ENCODE measurements at places on chromosomes 16 and 17.
A peak's percentile ranks its signal among the peaks of the same experiment; 100 is the strongest.

GRCh38 chr16:49283376-49284049 lies 1.9 kb upstream of the CBLN1 start:
- DNase-seq, result no peak

DNA sequence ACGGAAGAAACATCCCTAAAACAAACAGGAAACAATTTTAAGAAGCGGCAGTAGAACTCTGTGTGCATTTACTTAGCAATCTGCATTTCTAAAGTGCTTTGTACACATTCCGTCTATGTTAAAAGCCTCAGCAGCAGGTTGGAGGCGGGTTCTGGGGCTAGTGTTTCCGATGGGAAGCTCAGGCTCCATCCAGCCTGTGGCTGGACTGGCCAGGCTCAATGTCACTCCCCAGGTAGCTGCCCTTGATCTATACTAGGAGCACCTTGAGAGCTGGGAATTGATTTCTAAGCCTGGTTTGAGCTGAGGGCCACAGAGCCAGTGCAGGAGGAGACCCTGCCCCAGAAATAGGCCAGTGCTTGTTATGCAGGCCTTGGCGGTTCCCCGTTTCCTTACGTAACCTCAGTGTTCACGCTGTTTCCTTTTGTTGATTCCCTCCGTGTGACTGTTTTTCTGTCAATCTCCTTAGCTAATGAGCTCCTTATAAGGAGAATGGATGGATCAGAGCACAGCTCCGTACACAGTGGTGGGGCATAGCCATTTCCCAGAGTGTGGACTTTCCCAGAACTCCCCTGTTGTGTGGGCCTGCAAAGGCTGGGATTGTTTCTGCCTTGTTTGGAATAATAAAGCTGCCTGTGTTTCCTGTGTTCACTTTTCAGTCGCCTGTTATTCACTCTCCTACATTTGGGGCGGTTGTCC lies 21.4 kb downstream of the ADORA2B start:
- DNase-seq, result no peak

DNA sequence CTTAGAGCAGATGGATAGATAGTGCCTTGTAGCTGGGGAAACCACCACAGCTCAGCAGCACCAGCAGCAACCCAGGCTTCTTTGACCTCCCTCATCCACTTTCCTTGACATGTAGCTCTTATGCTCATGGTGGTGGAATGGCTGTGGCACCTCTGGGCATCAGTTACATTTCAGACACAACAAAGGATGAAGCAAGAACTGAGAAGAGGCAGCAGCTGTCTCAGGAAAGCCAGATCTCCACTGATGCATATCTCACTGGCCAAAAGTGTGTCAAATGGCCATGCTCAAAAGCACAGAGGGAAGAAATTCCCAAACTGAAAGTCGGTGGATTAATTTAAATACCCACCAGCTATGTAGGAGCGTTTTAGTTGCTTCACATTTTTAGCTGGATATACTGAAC lies 671.4 kb upstream of the SALL1 start:
- no peak for DNase-seq

DNA sequence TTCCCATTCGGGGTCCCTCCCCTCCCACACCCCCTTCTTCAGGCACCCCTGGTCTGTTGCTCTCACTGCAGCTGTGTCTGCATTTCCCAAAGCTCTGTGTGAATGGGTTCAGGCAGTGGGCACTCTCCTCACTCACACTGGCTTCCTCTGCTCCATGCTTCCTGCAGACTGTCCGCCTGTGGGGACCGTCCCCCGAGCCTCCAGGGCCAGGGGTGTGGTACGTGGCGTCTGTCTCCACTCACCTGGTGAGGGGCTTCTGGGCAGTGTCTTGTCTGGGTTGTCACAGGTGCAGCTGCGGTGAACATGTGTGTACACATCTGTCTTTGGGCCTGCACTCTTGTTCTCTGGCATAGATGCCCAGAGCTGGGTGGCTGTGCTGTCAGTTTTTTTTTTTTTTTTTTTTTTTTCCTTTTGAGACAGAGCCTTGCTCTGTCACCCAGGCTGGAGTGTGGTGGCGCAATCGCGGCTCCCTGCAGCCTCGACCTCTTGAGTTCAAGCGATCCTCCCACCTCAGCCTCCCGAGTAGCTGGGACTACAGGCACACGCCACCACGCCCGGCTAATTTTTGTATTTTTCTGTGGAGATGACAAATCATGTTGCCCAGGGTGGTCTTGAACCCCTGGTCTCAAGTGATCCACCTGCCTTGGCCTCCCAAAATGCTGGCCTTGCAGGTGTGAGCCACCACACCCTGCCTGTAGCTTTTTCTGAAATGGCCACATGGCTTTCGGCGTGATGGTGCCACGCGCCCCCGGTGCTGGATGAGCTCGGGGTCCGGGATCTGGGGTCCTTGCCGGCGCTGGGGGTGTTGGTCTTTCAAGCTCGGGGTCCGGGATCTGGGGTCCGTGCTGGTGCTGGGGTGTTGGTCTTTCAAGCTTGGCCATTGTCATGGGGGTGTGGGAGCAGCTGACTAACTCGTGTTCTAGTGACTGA lies 56.5 kb upstream of the ZNF750 start:
- no peak for DNase-seq

- no peak for DNase-seq
Observed at GRCh38 chr16:71214746-71215381, 15.7 kb downstream of the HYDIN start.

DNA sequence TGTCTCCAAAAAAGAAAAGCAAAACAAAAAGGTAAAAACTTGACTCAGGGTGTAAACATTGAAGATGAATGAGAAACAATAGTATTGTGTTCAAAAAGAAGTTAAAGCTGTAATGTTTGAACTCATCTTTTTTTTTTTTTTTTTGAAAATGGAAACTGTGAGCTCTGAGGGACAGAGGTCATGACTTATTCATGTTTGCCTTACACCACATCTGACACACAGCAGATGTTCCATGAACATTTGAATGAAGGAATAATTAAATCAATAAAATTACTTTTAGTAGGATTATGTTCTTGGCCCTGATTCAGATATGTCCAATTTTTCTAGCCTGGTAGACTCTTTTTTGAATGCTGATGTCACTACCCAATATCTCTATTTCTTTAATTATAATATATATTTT lies 95.7 kb upstream of the MED13 start:
- no peak for DNase-seq

GRCh38 chr17:50672071-50672470 lies 35.6 kb downstream of the ANKRD40 start:
- DNase-seq, result no peak

- DNase-seq, result no peak
Observed at GRCh38 chr17:37744633-37744927, 279 bp downstream of the HNF1B start.

DNA sequence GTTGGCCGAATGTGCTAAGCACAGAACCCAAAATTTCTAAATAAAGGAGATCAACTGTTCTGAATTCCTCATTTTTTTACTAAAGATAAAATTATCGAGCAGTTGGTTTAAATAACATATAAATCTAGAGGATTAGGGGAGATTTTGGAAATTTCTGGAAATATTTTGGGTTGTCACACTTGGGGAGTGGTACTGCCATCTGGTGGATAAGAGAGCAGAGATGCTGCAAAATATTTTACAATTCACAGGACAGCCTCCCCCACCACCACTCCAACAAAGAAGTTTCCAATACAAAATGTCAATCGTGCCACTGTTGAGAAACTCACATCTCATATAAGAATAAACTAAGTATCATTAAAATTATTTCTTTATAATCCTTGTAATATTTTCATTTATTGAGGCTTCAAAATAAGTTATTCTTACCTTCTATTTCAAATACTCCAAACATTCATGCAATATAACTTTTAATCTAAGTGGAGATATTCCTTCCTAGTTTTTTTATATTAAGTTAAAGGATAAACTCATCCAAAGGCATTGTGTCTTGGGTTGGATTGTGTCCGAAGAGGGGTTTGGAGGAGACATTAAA lies 17.0 kb upstream of the ABCA8 start:
- DNase-seq, result no peak

DNA sequence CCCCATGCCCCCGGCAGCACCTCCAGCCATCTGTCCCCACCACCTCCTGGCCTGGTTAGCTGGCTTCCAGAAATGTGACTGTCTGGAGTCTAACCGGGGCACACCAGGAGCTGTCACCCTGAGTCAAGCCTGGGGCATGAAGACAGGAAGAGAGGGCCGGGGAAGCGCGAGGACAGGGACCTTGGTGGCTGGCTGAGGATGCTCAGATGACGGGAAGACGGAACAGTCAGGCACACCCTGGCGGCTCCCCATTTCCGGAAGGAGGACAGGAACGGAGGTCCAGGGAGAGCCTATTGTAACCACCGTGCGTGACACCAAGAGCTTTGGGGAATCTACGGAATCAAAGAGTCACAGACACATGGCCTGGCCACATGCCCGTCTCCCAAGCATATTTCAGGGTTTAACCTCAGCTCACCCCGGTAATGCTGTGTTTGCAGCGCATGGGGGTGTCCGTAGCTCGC lies 51.7 kb downstream of the SDK2 start:
- peak; percentile 26 for DNase-seq

GRCh38 chr17:39229274-39229913 lies 3.6 kb upstream of the STAC2 start:
- DNase-seq, result no peak

GRCh38 chr16:54862529-54862928 lies 68.1 kb upstream of the IRX5 start:
- no peak for DNase-seq

GRCh38 chr16:72384651-72385050 lies 212.7 kb upstream of the PMFBP1 start:
- DNase-seq, result no peak

DNA sequence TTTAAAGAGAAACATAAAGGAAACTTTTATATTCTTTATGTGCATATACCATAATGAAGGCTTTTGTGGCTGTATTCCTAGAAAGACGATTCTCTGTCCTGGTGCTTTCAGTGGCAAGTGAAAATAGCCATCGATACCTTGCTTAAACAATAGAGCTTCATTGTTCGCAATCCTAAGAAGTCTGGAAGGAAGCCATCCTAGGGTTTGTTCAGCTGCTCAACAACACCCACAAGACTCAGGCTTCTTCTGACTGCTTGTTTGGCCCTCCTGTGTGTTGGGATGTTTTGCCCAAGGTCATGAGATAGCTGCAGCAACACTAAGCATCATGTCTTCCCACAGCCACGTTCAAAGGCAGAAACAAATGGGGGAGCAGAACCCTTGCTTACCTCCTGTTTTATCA lies 36.1 kb upstream of the COX10 start:
- no peak for DNase-seq

DNA sequence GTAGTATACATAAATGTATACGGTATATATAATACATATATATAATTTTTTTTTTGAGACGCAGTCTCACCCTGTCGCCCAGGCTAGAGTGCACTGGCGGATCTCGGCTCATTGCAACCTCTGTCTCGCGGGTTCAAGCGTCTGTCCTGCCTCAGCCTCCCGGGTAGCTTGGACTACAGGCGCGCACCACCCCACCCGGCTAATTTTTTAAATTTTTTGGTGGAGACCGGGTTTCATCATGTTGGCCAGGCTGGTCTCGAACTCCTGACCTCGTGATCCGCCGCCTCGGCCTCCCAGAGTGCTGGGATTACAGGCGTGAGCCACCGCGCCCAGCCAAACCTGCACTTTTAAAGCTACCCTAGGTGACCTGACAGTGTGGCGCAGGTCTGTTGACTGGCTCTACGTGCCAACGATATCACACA lies 745 bp downstream of the PAM16 start:
- DNase-seq, result no peak

- DNase-seq, result no peak
Observed at GRCh38 chr16:67242138-67242730, 5.0 kb downstream of the FHOD1 start.

DNA sequence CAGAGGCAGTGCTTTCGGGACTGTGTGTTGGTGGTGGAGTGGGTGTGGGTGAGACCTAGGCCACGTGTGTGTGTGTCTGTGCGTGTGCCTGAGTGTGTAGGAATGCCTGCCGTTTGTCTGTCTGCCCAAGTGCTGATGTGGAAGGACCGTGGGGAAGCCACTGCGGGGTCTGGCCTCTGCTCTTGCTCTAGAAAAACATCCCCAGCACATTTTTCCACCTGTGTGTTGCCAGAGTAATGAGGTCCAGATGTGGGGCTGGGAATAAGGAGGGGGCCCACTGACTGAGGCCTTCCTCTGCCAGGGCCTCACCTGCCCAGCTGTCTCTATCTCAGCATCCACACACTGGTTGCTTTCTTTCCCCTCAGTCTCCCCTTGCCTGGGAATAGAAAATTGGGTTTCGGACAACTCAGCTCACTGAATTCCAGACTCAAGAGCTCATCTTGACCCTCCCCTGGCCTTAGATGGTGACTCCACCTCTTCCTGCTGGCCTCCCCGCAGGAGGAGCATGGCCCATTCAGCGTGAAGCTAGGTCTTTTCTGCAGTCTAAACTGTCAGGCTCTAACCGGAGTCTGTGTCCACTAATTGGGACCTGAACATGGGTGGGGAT lies 7.6 kb downstream of the SGCA start:
- DNase-seq, result no peak

Data from DND-41 (cell line).